ENCODE measurements at places on chromosomes 5 and 9.

GRCh38 chr9:85089188-85089969, 419.9 kb downstream of the NTRK2 start:
- DNase-seq, result no peak

GRCh38 chr5:10729320-10730042, 31.6 kb downstream of the DAP start:
- no peak for DNase-seq

DNA sequence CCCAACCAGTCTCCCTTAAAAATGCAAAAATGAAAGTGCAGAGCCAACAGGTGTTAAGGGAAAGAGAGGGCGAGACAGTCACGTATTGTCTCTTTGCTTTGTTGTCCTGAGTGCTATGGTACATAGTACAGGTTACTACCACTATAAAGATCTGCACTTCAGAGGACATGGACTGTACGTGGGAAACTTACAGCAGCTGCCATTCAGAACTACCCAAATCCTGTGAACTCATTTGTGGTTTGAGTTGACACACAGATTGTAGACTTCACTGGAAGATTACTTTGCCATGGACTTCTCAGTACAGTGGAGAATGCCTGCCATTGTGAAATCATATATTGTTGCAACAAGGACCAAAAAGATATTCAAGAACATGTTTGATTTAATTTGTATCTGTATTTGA, 34.8 kb downstream of the FBXO38 start:
- no peak for DNase-seq

GRCh38 chr5:122701640-122702523, 73.0 kb upstream of the SNX2 start:
- DNase-seq, result no peak

GRCh38 chr9:7121055-7121454, 363.3 kb downstream of the KDM4C start:
- DNase-seq, result no peak

- no peak for DNase-seq
These were observed 101.6 kb upstream of the TBCA start for GRCh38 chr5:77877516-77878355.

Data from NCI-H1930 (cell line).